ENCODE measurements at places on chromosomes 3 and 15.

GRCh38 chr3:861721-862120 lies 231.1 kb upstream of the CNTN6 start:
- no peak for DNase-seq

GRCh38 chr3:131326307-131326706 lies 55.3 kb upstream of the NUDT16 start:
- DNase-seq = no peak

- no peak for DNase-seq
Observed at GRCh38 chr3:194781617-194782016, 95.9 kb downstream of the FAM43A start.

GRCh38 chr3:56536735-56537134 lies 20.2 kb upstream of the CCDC66 start:
- no peak for DNase-seq

- DNase-seq = no peak
Observed at GRCh38 chr15:47975427-47975826, 145.4 kb upstream of the SLC24A5 start.

DNA sequence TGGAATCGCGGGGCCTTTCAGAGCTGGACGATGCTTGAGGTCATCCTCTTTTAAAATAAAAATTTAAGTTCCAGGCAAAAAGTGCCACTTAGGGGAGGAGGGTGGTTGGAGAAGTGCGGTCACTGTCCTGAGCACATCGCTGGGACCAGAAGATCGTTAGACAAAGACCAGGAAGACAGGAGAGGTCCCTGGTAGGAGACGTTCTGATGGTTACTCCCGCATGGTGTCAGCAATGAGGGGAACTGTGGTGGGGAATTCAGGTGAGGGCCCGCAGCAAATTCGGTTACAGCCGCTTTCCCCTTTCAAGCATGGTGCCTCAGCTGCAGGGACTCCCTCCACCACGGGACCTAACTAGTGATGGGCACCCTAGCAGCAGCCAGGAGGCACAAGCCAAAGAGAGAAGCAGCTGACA lies 1.0 kb upstream of the ISY1 start:
- DNase-seq = no peak

GRCh38 chr15:66038387-66039116 lies 169.3 kb downstream of the RAB11A start:
- no peak for DNase-seq

DNA sequence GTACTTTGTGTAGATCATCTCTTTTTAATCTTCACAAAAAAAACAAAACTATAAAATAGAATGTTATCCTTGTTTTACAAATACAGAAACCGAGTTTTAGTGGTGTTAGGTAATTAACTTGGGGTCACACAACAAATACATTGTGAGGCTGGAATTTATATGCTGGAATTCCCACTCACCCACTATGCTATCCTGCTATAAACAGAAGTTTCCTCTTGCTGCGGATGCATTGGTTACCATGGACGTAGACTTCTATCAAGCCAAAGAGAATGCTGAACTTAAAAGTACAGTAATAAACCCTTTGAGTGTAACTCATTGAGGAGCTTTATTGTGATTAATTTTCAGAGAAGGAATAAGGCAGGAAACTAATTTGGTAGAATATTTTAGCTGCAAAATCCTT lies 9.2 kb downstream of the SNAP23 start:
- DNase-seq = no peak

- DNase-seq = no peak
Observed at GRCh38 chr3:107825556-107825955, 265.3 kb downstream of the CD47 start.

- DNase-seq = peak; percentile 10
Observed at GRCh38 chr3:137946356-137946973, 63.5 kb upstream of the CLDN18 start.

DNA sequence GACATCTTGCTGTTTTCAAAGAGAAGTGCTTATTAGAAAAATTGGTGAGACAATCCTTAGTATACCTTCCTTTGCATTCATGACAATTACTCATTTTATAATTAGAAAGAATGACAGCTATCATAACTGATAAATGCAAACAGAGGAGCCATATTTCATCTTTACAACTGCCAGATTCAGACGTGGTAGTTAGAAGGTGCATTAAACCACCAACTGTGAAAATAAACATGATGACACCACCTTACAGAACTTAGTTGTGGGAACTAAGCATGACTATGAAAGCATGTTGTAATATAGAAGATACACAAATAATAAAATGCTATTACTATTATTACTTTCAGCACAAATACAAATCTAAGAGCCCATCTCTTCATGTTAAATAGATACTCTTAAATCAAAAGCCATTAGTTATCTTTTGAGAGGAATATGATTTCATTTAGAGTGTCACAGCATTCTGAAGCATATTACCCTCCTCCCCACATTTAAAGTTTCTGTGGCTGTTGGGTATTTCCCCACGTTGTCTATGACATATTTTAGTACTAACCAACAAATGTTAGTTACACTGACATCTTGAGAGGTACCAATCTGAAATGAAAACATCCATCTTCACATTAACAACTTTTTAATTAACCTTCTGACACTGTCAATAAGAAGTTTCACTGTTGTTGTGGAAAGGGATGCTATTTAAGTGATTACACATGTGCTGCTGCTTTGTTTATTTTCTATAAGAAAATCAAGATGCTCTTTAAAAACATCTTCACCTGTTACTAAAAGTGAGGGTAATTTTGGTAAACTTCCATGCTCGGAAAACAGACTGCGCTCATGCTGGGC lies 163.8 kb downstream of the LSAMP start:
- DNase-seq = no peak

GRCh38 chr15:33369941-33370622 lies 59.3 kb downstream of the RYR3 start:
- no peak for DNase-seq

DNA sequence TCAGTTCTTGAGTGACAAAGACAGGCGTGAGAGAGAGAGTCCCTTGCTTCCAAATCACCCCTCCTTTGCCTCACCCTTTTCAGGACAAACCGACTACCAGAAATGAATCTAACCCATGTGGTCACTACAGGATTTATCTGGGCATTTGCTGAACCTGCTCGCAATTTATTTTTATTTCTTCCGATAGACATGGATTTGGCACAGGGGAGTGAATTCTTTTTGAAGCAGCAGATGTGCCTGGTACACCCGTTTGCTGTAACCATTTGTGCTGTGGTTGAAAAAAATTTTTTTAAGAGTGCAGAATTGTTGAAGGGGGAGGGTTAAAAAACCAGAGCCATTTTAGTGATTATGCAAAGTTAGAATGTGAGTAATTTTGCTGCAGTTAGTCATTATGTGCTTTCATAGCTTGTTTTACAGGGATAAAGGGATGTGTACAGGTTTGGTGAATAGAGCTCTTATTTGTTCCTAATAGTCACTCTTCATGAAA lies 442.0 kb downstream of the LPP start:
- no peak for DNase-seq

- DNase-seq = no peak
Observed at GRCh38 chr3:37227870-37228549, 53.6 kb upstream of the LRRFIP2 start.

- no peak for DNase-seq
Observed at GRCh38 chr15:45168751-45169551, 18.8 kb downstream of the SHF start.

DNA sequence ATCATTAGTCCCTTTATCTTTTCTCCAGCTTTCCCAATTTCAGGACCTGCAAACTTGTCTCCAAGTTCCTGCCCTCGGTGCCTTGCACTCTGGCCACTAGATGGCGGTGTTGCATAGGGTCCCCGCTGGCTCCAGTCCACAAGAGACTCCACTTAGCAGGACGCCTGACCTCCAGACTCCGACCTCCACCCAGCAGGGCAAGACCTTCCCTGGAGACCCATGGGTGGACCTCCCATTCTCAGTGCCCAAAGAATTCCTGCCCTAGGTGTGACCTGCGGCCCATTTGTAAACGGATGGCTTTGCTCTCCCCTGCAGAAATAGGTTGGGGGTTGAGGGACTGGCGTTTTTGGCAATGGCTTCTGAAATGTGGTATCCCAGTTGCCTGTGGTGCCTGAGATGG lies 82.6 kb downstream of the LSM3 start:
- DNase-seq = peak; percentile 52

DNA sequence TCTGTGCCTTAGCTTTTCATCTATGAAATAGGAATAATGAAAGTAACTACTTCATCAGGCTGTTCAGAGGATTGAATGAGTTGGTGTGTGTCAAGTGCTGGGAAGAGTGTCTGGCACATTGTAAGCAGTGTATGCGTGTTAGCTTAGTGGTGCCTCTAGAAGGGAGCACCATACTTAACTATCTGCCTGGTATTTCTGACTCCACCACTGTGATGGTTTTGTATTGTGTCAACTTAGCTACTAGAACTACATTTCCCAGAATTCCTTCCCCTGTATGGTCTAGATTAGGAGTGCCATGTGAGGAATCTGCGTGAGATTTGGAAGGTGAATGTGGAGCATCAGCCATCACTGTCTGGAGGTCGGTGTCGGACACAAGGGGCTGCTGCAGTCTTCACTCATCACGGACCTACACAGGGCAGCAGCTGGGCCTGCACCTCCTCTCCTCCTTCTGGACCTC lies 115.4 kb upstream of the GALNT15 start:
- no peak for DNase-seq

- DNase-seq = no peak
Observed at GRCh38 chr3:106214641-106215040, 345.8 kb upstream of the CBLB start.

- no peak for DNase-seq
Observed at GRCh38 chr3:143573610-143574303, 274.5 kb downstream of the SLC9A9 start.

DNA sequence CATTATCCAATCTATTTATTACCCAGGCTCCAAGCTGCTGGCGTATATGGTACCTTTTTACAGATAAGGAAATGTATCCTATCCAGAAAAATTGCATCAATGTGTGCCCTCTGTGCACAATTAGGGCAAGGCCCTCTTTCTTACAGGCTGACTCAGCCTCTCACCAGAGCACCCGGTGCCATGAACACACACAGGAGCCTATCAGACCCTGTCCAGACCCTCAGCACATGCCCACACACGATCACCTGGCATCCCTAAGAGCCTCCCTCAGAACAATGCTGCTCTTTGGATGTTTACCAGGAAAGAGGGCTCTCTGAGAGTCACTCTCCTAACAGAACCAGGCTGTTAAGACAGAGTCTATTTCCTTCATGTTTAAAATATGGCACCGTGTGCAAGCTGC lies 460.0 kb upstream of the TBL1XR1 start:
- no peak for DNase-seq

GRCh38 chr15:56910801-56911200 lies 7.6 kb upstream of the TCF12 start:
- DNase-seq = no peak

DNA sequence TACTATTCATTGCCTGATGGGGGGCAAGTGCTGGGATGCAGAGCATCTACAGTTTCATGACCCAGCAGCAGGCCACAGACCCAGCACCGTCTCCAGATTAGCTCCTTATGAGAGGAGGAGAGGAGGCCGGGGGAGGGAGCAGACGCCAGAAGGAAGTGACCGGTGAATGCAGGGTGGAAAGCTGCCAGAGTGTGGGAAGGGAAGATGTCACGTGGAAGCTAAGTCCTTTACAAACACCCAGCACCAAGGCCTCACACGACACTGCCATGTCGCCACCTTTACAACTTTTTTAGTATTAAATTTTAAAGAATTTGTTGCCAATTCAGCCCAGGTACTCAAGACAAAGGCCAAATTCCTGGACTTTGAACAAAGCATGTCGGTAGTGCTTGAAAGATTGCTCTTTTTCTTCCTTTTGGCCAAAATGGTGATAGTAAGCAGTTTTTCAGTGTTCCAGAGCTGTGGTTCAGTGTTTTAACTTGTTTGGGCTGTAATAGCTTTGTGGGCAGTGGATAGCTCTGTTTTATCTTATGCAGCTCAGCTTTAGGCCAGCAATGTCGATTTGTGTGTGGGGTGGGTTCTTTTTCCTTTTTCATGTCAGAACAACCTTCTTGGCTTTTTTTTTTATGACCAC lies 58.2 kb downstream of the ZBTB38 start:
- no peak for DNase-seq

GRCh38 chr3:117358717-117359314 lies 649.2 kb downstream of the TUSC7 start:
- DNase-seq = no peak

DNA sequence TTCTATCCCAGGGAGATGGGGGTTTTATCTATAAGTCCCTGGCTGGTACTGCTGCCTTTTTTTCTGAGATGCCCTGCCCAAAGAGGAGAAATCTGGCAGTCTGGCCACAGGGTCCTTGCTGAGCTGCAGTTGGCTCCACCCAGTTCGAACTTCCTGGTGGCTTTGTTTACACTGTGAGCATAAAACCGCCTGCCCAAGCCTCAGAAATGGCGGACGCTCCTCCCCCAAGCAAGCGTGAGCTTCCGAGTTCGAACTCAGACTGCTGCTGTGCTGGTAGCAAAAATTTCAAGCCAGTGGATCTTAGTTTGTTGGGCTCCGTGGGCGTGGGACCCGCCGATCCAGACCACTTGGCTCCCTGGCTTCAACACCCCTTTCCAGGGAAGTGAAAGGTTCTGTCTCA lies 126.8 kb upstream of the SUCLG2 start:
- no peak for DNase-seq
